ENCODE measurements at places on chromosomes 3 and 15.

DNA sequence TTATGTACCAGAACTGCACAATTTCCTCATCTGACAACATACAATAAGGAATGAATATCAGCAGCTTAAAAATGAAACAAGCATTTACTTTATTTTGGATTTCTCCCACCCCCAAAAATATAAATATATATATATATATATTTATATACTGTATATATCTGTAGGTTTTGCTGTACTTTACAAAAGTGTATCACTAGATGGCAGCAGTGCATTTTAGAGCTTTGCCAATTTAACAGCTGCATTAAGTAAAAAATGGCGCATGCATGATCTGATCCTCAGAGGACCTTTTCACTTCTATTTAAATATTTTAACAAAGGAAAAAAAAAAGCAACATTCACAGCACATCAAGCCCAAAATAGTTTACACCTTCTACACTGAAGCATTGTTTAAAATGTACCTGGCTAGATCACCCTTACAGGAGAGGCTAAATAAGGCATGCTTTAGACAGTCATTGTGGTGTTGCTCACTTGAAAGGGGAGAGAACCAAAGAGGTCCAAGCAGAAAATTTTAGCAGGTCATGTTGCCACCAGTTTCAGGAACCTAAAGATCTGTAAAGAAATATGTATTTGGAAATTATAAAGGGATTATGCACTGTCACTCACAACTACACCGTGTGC is 72.6 kb downstream of the NPTN start:
- DNase-seq = peak; percentile 8

- DNase-seq = no peak
Measured at GRCh38 chr3:29827756-29828155, 546.9 kb downstream of the RBMS3 start.

DNA sequence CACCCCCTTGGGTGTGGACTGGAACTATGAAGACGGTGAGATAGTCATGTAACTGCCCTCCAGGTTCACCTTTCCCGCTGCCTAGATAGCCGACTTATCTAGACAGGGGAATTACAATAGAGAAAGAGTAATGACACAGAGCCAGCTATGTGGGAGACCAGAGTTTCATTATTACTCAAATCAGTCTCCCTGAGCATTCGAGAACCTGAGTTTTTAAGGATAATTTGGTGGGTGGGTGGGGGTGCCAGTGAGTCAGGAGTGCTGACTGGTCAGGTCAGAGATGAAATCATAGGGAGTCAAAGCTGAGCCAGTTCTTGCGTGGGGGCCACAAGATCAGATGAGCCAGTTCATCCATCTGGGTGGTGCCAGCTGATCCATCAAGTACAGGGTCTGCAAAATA is 19.7 kb upstream of the DNAJC19 start:
- DNase-seq = peak; percentile 9

DNA sequence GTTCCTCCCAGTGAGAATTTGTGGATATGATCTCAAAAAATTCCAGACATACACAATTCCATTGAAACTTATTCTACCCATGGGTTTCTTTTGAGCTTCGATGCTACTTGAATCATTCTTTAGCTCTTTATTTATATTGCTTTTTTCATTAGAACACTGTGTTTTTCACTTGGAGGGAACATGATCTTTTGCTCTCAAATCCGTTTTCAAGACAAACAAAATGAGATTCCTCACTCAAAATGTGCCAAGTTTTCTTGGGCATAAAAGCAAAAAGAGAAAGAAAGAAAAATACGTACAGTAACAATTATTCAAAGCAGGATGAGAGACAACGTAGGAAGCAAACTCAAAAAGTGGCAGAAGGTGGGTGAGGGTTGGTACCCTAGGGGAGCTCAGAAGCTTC is 118.8 kb upstream of the PDZRN3 start:
- DNase-seq = no peak
